ENCODE measurements at places on chromosomes 1 and 21. TPM values are rescaled to one million over a fixed set of nuclear protein-coding genes. Genes with fewer than 3 reads are reported as not detected.

- DNase-seq: no peak
- H3K4me3 ChIP-seq: no peak overlapping the region
- H3K36me3 ChIP-seq: no peaks in the 10 kb centered on the region
- no peaks in the 10 kb centered on the region for H3K4me1 ChIP-seq
- H3K27me3 ChIP-seq: peaks cover 3% of the 10 kb centered on the region
These were observed 155.9 kb downstream of the LYPLAL1 start for GRCh38 chr1:219329578-219329977.

GRCh38 chr1:219587401-219587800 is 25.5 kb downstream of the ZC3H11B start:
- H3K4me1 ChIP-seq: no peaks in the 10 kb centered on the region
- H3K36me3 ChIP-seq: no peaks in the 10 kb centered on the region
- no peak overlapping the region for H3K4me3 ChIP-seq
- H3K27ac ChIP-seq: no peak overlapping the region
- DNase-seq: no peak

LYPLAL1 gene
- total RNA-seq: 18.4 TPM

NBPF4 gene
- not detected for total RNA-seq

DNA sequence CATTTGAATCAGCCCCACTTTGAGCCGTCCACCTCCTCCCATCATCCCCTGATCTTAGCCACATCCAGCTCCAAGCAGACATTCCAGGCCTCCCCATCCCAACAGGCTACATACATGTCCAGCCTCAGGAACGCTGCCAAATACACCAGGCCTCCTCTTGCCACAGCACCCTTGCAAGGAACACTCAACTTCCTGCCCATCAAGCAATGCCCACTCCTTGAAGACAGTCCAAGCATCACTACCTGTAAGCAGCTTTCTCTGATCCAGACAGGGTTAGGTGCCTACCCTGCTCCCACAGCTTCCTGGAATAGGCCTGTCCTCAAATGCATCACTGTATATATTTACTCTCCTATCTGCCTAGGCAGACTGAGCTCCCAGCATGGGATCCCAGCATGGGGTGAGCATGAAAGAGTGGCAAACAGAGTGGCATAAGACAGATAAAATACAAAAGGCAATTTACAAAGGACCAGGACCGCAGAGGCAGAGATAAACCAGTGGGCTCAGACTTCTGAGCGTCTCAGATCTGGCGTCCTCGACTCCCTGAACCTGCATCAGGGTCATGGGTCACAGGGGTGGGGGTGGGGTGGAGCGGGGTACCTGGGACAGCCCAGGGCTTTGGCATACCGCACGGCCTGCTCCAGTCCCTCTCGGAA is 816 bp downstream of the HYI start:
- peaks cover 17% of the 10 kb centered on the region for H3K27me3 ChIP-seq
- H3K27ac ChIP-seq: peak overlapping the region; percentile 81
- H3K36me3 ChIP-seq: peaks cover 27% of the 10 kb centered on the region
- peak overlapping the region; percentile 76 for H3K4me3 ChIP-seq

GRCh38 chr1:198780376-198780775 is 141.5 kb downstream of the PTPRC start:
- no peaks in the 10 kb centered on the region for H3K27me3 ChIP-seq
- no peak overlapping the region for H3K4me3 ChIP-seq
- peaks cover 2% of the 10 kb centered on the region for H3K36me3 ChIP-seq
- no peak for DNase-seq

- H3K4me3 ChIP-seq: no peak overlapping the region
- peaks cover 15% of the 10 kb centered on the region for H3K27me3 ChIP-seq
- peak overlapping the region; percentile 3 for H3K27ac ChIP-seq
- peaks cover 34% of the 10 kb centered on the region for H3K4me1 ChIP-seq
These were observed 42.8 kb upstream of the JAK1 start for GRCh38 chr1:65009176-65009575.

ELAPOR1 gene
- total RNA-seq: 32.7 TPM

OR6K3 gene
- total RNA-seq: not detected

DNA sequence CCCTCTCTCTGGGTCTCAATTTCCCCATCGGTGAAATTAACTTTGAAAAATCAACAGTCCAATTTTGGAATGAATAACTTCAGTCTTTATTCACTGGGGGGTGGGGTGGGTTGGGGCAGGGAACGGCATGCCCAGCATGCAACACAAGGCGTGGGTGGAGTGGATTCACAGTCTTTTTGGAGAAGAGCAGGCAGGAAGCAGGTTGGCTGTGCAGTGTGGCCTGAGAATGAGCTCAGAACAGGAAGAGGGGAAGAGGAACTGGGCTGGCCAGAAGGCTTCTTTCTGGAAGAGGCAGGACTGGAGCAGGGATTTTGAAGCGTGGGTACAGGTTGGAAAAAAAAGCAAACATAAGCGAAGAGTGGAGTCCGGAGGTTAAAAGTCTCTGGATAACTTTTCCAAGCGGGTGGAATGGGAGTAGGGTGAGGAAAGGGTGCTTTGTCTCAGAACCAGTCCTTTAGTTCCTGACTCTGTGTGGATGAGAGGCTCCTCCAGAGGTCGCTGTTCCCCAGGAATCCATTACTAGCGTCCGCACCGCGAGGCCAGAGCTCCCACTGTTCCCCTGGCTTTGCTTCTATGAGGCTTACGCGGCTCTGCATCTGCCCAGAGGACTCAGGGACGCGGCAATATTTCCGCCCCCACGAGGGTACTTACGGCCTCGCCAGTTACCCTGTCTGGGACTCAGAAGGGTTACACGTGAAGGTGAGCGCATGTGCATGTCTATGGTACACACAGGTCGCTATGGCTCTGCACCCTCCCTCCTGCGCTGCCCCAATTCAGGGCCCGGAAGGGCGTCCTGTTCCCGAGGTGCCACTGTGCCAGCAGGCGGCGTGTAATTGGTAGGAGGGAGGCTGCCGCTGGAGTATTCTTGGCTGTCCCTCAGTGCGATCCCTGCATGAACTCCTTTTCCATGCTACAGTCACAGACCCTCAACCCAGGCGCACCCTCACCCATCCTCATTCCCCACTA is 5.5 kb upstream of the FOXD2 start:
- H3K36me3 ChIP-seq: peaks cover 16% of the 10 kb centered on the region
- peaks cover 36% of the 10 kb centered on the region for H3K27me3 ChIP-seq
- peaks cover 34% of the 10 kb centered on the region for H3K4me1 ChIP-seq
- DNase-seq: peak; percentile 28

GRCh38 chr1:228277491-228278431 is 69.9 kb downstream of the OBSCN start:
- H3K36me3 ChIP-seq: no peaks in the 10 kb centered on the region
- peaks cover 8% of the 10 kb centered on the region for H3K4me1 ChIP-seq
- H3K27me3 ChIP-seq: no peaks in the 10 kb centered on the region
- H3K27ac ChIP-seq: no peak overlapping the region
- H3K4me3 ChIP-seq: no peak overlapping the region

- no peaks in the 10 kb centered on the region for H3K36me3 ChIP-seq
- H3K4me1 ChIP-seq: peaks cover 70% of the 10 kb centered on the region
- H3K27me3 ChIP-seq: no peaks in the 10 kb centered on the region
These were observed at the start of gene SEMA4A for GRCh38 chr1:156153362-156153761. TSS of gene SEMA4A (plus strand) at chr1:156153585. CDS start at chr1:156154579, 994 bp downstream.

SPRR2G gene
- not detected for total RNA-seq

DNA sequence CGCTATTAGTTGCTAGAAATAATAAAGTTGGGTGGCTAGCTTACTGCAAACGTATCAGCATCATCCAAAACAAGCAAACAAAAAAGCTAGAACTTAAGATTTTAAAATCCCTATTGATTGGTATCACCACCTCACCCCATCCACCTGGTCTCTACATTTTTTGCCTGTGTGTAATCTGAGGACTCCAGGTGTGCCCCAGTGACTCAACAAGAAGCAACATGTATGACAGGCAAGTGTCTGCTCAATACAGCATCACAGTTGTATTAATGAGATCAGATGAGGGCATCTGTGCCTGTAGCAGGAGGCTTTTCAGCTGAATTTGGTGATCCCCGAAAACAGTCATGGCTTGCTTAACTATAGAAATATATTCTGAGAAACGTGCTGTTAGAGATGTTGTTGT is 14.6 kb upstream of the PAPPA2 start:
- H3K36me3 ChIP-seq: no peaks in the 10 kb centered on the region
- H3K27me3 ChIP-seq: peaks cover 2% of the 10 kb centered on the region
- no peak overlapping the region for H3K4me3 ChIP-seq
- no peaks in the 10 kb centered on the region for H3K4me1 ChIP-seq
- H3K27ac ChIP-seq: no peak overlapping the region

GRCh38 chr21:43343095-43343991 is 83.6 kb downstream of the SIK1 start:
- H3K36me3 ChIP-seq: no peaks in the 10 kb centered on the region
- no peak for DNase-seq
- no peaks in the 10 kb centered on the region for H3K4me1 ChIP-seq
- no peak overlapping the region for H3K27ac ChIP-seq

- no peaks in the 10 kb centered on the region for H3K4me1 ChIP-seq
- H3K27me3 ChIP-seq: no peaks in the 10 kb centered on the region
- no peak for DNase-seq
- H3K27ac ChIP-seq: no peak overlapping the region
- no peaks in the 10 kb centered on the region for H3K36me3 ChIP-seq
- no peak overlapping the region for H3K4me3 ChIP-seq
These were observed 26.1 kb upstream of the RGL1 start for GRCh38 chr1:183778568-183779433.

DNA sequence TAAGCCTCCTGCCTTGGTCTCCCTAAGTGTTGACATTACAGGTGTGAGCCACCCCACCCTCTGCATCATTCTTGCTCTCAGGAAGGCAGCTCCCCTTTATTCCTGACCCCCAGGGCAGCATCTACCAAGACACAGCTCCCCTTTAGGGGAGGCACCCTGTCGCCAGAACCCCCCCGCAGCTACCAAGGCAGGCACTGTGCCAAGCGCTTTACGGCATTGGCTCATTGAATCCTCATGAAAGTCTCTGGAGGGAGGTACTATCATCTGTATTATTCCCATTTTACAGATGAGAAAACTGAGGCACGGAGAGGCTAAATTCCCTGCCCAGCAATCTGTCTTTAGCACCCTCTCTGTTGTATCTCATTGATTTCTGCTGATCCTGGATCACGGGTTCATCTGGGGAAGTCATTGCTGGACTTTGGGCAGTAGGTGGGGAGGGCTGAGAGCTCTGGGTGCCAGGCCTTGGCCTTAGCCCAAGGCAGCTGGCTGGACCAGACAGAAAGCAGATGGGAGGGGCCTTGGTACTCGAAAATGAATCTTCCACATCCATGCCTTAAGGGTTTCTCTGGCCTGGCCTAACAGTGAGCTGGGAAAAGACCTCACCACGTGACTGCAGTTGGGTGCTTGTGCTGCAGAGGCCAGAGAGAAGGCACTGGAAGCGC is 5.9 kb downstream of the PLOD1 start:
- H3K4me1 ChIP-seq: no peaks in the 10 kb centered on the region
- no peak overlapping the region for H3K27ac ChIP-seq
- DNase-seq: no peak
- H3K36me3 ChIP-seq: no peaks in the 10 kb centered on the region

TLR5 gene
- total RNA-seq: not detected

DNA sequence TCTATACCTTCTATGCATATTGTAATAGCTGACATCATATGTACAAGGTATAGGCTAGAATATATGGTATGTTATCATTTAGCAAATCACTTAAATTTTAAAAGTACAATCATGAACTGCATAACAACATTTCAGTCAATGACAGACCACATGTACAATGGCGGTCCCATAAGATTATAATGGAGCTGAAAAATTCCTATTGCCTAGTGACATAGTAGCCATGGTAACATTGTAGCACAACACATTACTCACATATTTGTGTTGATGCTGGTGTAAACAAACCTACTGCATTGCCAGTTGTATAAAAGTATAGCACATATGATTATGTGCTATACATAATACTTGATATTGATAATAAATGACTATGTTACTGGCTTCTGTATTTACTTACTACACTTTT is 8.9 kb downstream of the RAB3B start:
- DNase-seq: no peak
- H3K4me3 ChIP-seq: no peak overlapping the region
- no peaks in the 10 kb centered on the region for H3K4me1 ChIP-seq
- H3K36me3 ChIP-seq: no peaks in the 10 kb centered on the region
- no peak overlapping the region for H3K27ac ChIP-seq
- peaks cover 8% of the 10 kb centered on the region for H3K27me3 ChIP-seq

GRCh38 chr1:204763773-204764427 is 78.4 kb upstream of the LRRN2 start:
- H3K27me3 ChIP-seq: peaks cover 40% of the 10 kb centered on the region
- no peak overlapping the region for H3K27ac ChIP-seq
- H3K36me3 ChIP-seq: no peaks in the 10 kb centered on the region
- DNase-seq: peak; percentile 64

DNA sequence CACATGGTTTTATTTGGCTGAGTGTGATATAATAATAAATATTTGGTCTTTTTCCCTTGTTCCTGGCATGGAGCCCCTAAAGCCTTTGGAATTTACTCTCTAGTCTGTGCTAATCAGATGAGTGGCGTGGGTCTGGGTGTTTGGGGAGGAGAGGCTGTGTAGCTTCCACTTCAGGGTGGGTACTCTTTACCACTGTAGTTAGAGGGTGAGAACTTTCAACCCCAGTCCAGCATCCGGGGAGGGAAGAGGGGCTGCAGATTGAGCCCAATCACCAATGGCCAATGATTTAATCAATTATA is 20.0 kb downstream of the USP25 start:
- peaks cover 3% of the 10 kb centered on the region for H3K36me3 ChIP-seq
- H3K4me3 ChIP-seq: no peak overlapping the region
- H3K27me3 ChIP-seq: no peaks in the 10 kb centered on the region

GRCh38 chr1:192986110-192986747 is 72.9 kb downstream of the UCHL5 start:
- DNase-seq: no peak
- H3K27me3 ChIP-seq: no peaks in the 10 kb centered on the region
- H3K4me3 ChIP-seq: no peak overlapping the region
- peaks cover 6% of the 10 kb centered on the region for H3K36me3 ChIP-seq

- no peak overlapping the region for H3K4me3 ChIP-seq
- H3K4me1 ChIP-seq: no peaks in the 10 kb centered on the region
- H3K36me3 ChIP-seq: no peaks in the 10 kb centered on the region
- DNase-seq: no peak
- no peaks in the 10 kb centered on the region for H3K27me3 ChIP-seq
- H3K27ac ChIP-seq: no peak overlapping the region
These were observed 291.1 kb downstream of the USP25 start for GRCh38 chr21:16020878-16021277.

CACNA1S gene
- not detected for total RNA-seq

- DNase-seq: no peak
- H3K27me3 ChIP-seq: peaks cover 23% of the 10 kb centered on the region
- H3K4me1 ChIP-seq: peaks cover 28% of the 10 kb centered on the region
- H3K4me3 ChIP-seq: no peak overlapping the region
- peaks cover 5% of the 10 kb centered on the region for H3K36me3 ChIP-seq
These were observed 22.0 kb upstream of the BLACAT1 start for GRCh38 chr1:205477759-205478247.

DNA sequence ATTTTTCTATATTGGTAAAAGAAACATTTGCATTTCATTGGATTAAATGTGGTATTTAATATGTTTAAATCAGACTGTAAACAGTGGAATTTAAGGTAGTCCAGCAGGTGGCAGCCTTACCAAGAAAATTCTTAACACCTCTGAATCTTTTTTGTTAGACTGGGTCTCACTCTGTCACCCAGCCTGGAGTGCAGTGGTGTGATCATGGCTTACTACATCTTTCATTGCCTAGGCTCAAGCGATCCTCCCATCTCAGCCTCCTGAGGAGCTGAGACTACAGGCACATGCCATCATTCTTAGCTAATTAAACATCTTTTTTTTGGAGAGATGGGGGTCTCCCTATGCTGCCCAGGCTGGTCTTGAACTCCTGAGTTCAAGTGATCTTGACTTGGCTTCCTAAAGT is 98.8 kb downstream of the RABGAP1L start:
- H3K36me3 ChIP-seq: peaks cover 5% of the 10 kb centered on the region
- H3K27me3 ChIP-seq: no peaks in the 10 kb centered on the region
- no peaks in the 10 kb centered on the region for H3K4me1 ChIP-seq
- no peak overlapping the region for H3K4me3 ChIP-seq
- DNase-seq: peak; percentile 6
- no peak overlapping the region for H3K27ac ChIP-seq
